Immature natural killer cell (primary cell): ENCODE measurements at places on chromosomes 4 and X. TPM values are rescaled to one million over a fixed set of nuclear protein-coding genes. Genes with fewer than 3 reads are reported as not detected.

ARMCX4 gene
- polyA plus RNA-seq, result 2.9 TPM

PARM1 gene
- not detected for polyA plus RNA-seq

GC gene
- not detected for polyA plus RNA-seq

MGAT4D gene
- polyA plus RNA-seq, result not detected

DKK2 gene
- polyA plus RNA-seq, result not detected

TXLNG gene
- polyA plus RNA-seq, result 5.4 TPM

SSX1 gene
- not detected for polyA plus RNA-seq

CYTL1 gene
- 3.4 TPM for polyA plus RNA-seq

ARSD gene
- polyA plus RNA-seq, result 7.1 TPM

MTMR8 gene
- polyA plus RNA-seq, result 2.8 TPM

SLC9B1 gene
- not detected for polyA plus RNA-seq
